Dorsolateral prefrontal cortex (tissue), 122 donors: ENCODE measurements at places on chromosomes 11 and 22.

DNA sequence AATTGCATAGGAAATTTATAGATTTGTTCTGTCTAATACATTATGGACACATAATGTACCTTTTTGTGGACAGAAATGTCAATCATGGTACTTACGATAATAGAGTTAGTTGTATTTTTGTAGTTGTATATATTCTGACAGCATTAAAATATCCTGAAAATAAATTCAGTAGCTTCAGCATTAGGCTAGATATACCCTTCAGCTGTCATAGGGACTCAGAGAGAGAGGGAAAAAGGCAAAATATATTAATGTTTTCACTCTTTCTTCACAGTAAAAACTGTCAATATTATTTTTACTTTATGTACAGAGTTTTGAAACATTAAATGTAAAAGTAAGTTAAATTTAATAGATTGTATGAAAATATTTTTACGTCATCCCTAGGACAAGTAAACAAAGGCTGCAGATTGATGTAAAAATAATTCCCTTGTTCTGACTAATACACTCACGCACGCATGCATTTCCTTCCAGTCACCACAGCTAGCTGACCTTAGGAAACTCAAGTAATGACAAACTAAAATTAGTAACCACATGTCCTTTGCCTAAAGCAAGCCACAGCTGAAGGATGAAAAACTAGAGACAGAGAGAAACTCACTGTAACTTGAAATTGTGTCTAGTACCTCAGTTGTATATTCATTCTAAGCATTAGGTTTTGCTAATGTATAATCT lies 104.7 kb upstream of the CARD18 start:
- no peak for DNase-seq

GRCh38 chr11:46665356-46665755 lies 35.1 kb downstream of the ARHGAP1 start:
- no peak for DNase-seq

DNA sequence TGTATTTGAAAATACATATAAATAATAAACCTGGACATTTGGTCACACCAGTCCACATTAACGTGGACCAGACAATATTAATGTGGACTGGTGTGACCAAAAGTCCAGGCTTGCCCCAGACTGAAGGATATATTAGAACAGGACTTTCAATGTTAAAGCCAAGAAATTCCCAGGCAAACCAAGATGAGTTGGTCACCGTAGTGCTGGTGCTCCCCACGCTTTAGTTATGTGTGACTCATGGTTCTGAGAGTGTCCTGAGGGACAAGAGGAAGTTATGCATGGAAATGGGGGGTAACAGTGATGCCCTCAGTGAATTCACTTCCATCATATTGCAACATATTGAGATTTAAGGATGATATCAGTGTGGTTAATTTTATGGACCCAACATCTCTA lies 31.4 kb downstream of the POU2AF1 start:
- no peak for DNase-seq

GRCh38 chr11:6604081-6604626 lies 580 bp downstream of the ILK start:
- DNase-seq, result no peak

GRCh38 chr11:2217211-2218030 lies 45.8 kb upstream of the TH start:
- no peak for DNase-seq

- no peak for DNase-seq
Observed at GRCh38 chr11:134636071-134636470, 224.0 kb upstream of the B3GAT1 start.

GRCh38 chr11:69352715-69353319 lies 58.9 kb downstream of the MYEOV start:
- no peak for DNase-seq

DNA sequence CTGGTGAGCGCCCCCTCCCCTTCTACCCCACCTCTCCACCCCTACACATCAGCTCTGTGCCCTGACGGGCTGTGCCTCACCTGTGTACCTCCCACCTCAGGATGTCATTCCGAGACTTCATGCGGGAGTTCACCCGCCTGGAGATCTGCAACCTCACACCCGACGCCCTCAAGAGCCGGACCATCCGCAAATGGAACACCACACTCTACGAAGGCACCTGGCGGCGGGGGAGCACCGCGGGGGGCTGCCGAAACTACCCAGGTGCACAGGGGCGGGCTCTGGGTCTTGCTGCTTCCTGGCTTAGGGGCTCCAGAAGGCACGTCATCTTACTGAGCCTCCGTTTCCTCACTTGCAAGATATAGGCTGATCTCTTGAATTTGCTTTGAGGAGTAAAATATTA lies 6.8 kb downstream of the CAPN1 start:
- no peak for DNase-seq

DNA sequence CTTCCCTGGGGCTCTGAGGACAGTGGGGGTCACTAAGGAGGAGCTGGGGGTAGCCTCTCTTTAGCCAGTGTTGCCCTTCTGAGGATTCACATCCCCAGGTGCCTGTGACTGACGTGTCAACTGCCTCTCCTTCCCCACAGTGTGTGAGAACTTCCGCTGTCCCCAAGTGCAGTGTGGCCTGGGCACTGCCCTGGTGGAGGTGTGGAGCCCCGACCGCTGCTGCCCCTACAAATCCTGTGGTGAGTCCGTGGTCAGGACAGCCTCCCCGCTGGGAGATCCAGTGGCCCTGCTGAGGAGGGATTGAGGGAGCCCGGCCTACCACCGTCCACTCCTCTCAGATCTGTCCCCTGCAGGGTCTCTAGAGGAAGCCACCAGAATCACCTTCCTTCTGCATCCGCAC lies 81.1 kb upstream of the MYOD1 start:
- DNase-seq, result no peak

DNA sequence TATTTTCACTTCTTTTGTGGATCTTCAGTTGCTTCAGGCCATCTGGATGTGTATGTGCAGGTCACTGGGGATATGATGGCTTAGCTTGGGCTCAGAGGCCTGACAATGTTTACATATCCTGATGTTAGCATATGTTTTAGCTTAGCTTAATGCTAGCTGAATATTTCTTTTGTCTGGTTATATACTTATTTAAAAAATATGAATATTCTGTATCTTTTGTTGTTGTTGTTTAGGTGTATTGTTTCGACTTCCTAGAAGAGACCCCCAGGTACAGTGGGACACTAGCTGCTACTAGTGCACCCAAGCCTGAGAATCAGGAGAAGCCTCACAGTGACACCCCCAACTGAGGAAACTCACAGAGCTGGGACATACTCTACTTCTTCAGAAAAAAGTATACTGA lies at the start of gene KDM4E:
KDM4E (plus strand) TSS at position 301 of the 400 bp plus-strand sequence. CDS start 300 bp downstream, outside the sequence.
- DNase-seq, result no peak

DNA sequence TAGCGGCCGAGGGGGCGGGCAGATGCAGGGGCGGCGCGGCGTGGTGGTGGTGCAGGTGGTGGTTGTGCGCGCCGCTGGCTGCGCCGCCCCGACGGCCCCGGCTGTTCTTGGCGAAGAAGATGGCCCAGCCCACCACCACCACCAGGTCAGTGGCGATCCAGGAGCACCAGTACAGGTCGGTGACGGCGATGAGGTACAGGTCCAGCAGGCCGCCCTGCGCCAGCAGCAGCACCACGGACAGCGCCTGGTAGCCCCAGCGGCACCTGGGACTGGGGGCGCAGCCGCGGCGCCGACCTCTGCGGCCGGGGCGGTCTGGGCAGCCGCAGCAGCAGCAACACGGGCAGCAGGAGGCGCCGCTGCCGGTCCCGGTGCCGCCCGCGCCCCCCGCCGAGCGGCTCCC lies 879 bp downstream of the TMEM121B start:
- DNase-seq, result no peak

DNA sequence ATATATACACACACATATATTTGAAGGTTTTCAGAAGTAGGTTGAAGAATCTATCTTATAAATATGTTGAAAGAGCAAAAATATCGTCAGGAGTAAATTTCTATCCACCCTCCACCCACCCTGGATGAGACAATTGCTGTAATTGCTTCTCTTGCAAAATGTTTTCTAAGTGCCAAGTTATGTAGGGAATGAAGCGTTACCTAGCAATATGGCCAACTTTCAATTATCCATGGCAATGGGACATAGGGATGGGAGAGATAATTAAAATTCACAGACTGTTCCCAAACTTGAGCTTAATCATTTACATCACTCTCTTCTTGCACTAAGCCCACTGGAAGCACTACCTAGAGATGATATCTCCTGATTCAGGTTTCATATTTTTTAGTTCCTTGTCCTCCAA lies 806.2 kb upstream of the RAG2 start:
- no peak for DNase-seq

- no peak for DNase-seq
Observed at GRCh38 chr11:26578998-26579661, 7.1 kb upstream of the MUC15 start.

DNA sequence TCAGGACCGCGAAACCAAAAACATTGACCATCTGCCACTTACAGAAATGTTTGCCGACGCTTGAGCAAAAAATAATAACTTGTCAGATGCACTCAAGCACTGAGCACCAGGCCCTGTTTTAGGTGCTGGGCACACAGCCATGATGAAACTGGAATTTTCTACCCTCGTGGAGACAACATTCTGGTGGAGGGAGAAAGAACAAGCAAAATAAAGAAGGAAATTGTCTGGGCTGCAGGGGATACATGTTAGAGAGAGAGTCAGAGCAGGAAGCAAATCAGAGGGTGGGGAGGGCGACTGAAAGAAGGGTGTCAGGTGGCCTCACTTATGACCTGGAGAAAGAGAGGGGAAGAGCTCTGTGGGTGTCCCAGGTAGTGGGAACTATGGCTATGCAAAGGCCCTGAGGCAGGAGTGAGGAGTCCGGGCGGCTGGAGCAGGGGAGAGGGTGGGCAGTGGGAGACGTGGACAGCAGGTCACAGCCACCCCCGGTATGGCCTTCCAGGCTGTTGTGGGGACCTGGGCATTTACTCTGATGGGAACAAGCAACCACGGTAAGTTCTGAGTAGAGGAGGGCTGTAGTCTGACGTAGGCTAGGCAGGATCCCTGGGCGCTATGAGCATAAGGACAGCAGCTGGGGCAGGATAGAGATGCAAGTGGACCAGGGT lies 78.8 kb downstream of the MYEOV start:
- DNase-seq, result no peak

DNA sequence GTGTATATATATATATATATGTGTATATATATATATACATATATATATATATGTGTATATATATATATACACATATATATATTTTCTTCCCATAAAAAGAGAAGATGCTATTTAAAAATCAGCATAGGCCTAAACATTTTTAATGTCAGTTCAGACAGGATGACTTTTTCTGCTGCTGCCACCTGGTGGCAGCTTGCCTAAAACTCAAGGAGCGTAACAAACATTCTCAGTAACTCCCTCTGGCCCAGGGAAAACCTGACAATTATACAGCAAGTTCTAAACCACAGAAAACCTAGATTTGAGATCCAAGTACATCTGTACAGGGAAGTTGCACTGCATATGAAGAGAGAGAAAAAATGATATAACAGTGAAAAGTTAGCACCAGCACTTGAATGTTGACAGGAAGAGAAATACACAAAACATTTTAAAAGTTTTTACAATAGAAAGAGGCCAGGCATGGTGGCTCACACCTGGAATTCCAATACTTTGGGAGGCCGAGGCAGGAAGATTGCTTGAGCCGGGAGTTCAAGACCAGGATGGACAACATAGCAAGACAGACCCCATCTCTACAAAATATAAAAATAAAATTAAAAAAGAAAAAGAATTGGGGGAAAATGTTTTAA lies 16.6 kb downstream of the OR8A1 start:
- peak; percentile 74 for DNase-seq

- DNase-seq, result peak; percentile 9
Observed at GRCh38 chr22:39719559-39720450, 149.3 kb downstream of the CACNA1I start.

GRCh38 chr11:128469220-128469619 lies 118.1 kb downstream of the ETS1 start:
- no peak for DNase-seq
